Activated T-helper 1 cell treated with anti-CD3 and anti-CD28 coated beads, Interleukin-12 subunit alpha, Interleukin-12 subunit beta, Interleukin-2, Interleukin-4 antibody, amounts not matched to agents 30 ng/mL and 10 ng/mL and 1 ng/mL, durations not matched to agents 14 hours and 24 hours and 36 hours (primary cell): ENCODE measurements at places on chromosomes 5 and 9. TPM values are rescaled to one million over a fixed set of nuclear protein-coding genes. Genes with fewer than 3 reads are reported as not detected.

DNA sequence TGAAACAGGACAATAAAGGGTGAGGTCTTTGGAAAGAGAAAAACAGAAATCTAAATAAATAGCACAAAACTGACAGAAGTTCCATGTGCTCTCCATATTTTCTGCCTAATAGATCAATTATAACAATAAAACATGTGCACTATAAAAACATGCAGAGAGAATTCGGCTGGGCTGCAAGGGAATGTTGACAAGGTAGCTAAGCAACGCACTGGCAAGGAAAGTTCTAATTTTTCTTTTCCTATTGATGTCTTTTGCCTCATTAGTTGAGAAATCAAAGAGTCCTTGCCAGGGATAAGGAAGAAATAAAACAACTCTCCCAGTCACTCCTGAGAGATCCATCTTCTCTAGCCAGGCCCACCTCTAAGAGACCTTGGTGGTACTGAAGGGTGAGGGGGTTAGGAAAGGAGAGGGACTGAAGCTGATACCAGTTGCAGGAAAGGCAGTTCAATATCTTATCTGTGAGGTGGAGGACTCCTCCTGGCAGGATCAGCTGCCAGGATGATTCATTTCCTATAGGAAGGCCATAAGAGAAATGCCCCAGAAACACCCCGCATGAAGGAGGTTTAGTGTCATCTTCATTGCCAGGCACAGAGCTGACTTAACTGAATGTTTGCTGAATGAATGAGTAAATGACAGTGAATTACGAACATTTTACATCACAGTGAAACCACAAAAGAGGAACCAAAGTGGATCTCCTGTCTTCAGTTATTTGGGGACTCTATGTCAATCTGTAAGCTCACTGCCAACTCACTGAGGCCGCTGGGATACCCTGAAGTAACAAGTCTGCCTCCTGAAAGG is 63.7 kb upstream of the IFNK start:
- peaks cover 5% of the 10 kb centered on the region for H3K4me1 ChIP-seq
- H3K36me3 ChIP-seq: no peaks in the 10 kb centered on the region
- no peak overlapping the region for H3K4me3 ChIP-seq
- no peaks in the 10 kb centered on the region for H3K27me3 ChIP-seq

GRCh38 chr5:62197697-62198096 is 108.3 kb upstream of the KIF2A start:
- peaks cover 6% of the 10 kb centered on the region for H3K27me3 ChIP-seq
- DNase-seq: no peak
- no peaks in the 10 kb centered on the region for H3K4me1 ChIP-seq
- H3K27ac ChIP-seq: no peak overlapping the region
- H3K36me3 ChIP-seq: no peaks in the 10 kb centered on the region
- no peak overlapping the region for H3K4me3 ChIP-seq

- H3K36me3 ChIP-seq: no peaks in the 10 kb centered on the region
- peaks cover 44% of the 10 kb centered on the region for H3K4me1 ChIP-seq
- H3K4me3 ChIP-seq: peak overlapping the region; percentile 82
These were observed 5.9 kb upstream of the EGR1 start for GRCh38 chr5:138459311-138459933.

- H3K4me3 ChIP-seq: no peak overlapping the region
- H3K36me3 ChIP-seq: no peaks in the 10 kb centered on the region
- no peaks in the 10 kb centered on the region for H3K27me3 ChIP-seq
- H3K27ac ChIP-seq: no peak overlapping the region
- H3K4me1 ChIP-seq: no peaks in the 10 kb centered on the region
These were observed 30.0 kb upstream of the LPCAT1 start for GRCh38 chr5:1553539-1554409.

GRCh38 chr5:158773161-158773560 is 326.6 kb downstream of the EBF1 start:
- H3K27ac ChIP-seq: no peak overlapping the region
- no peak overlapping the region for H3K4me3 ChIP-seq
- H3K4me1 ChIP-seq: no peaks in the 10 kb centered on the region
- no peaks in the 10 kb centered on the region for H3K27me3 ChIP-seq
- DNase-seq: no peak

DNA sequence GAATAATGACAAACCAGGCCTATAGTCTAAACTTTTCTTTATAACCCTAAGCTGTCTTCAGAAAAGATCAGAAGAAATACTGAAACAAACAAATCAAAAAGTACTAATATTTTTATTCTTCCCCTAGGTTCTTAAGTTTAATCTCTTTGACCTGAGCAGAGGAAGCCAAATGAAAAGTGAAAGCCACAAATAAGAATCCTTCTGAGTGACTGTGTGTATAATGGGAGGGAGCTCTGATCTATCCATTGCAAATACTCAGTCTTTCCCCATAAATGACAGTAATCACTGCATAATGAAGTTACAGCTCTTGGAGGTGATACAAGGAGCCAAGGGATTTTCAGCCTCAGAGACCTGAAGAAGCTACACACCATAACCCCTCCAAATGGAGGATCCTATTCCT is 126.9 kb upstream of the ATP10B start:
- no peaks in the 10 kb centered on the region for H3K36me3 ChIP-seq
- no peak overlapping the region for H3K27ac ChIP-seq
- H3K4me1 ChIP-seq: no peaks in the 10 kb centered on the region
- no peak for DNase-seq
- H3K4me3 ChIP-seq: no peak overlapping the region

DNA sequence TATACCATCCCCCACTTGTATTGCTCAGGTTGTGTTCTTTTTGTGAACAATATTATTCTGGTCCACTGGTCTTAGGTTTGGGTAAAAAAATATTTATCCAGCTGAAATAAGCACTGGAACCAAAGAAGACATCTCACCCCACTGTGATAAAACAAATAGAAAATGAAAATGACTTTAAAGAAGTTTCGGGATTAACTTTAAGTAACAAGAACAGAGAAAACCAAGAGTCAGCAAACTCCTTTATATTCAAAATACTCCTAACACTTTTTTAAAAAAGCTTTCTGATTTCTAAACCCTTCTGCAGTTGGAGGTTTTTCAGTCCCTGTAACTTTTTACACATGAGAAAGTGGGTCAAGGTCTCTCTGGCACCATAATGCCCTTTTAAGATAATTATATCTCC is 273.9 kb upstream of the CDH10 start:
- no peak overlapping the region for H3K4me3 ChIP-seq
- no peak overlapping the region for H3K27ac ChIP-seq
- no peaks in the 10 kb centered on the region for H3K4me1 ChIP-seq
- no peaks in the 10 kb centered on the region for H3K36me3 ChIP-seq
- no peak for DNase-seq
- no peaks in the 10 kb centered on the region for H3K27me3 ChIP-seq

- H3K4me1 ChIP-seq: no peaks in the 10 kb centered on the region
- H3K4me3 ChIP-seq: no peak overlapping the region
- H3K27ac ChIP-seq: no peak overlapping the region
- peaks cover 4% of the 10 kb centered on the region for H3K27me3 ChIP-seq
- H3K36me3 ChIP-seq: no peaks in the 10 kb centered on the region
These were observed 76.5 kb downstream of the SH3PXD2B start for GRCh38 chr5:172377856-172378255.

GRCh38 chr5:135535820-135536801 is at the start of gene NEUROG1:
Gene NEUROG1, minus strand, starts transcription at chr5:135535964. Its CDS starts 274 bp downstream, at chr5:135535690.
- no peak within 1 kb of the TSS for H3K4me3 ChIP-seq
- no peak within 1 kb of the TSS for H3K27ac ChIP-seq
- H3K4me1 ChIP-seq: no peaks in the 10 kb centered on the region
- H3K27me3 ChIP-seq: peaks cover 83% of the 10 kb centered on the region
- DNase-seq: no peak

DNA sequence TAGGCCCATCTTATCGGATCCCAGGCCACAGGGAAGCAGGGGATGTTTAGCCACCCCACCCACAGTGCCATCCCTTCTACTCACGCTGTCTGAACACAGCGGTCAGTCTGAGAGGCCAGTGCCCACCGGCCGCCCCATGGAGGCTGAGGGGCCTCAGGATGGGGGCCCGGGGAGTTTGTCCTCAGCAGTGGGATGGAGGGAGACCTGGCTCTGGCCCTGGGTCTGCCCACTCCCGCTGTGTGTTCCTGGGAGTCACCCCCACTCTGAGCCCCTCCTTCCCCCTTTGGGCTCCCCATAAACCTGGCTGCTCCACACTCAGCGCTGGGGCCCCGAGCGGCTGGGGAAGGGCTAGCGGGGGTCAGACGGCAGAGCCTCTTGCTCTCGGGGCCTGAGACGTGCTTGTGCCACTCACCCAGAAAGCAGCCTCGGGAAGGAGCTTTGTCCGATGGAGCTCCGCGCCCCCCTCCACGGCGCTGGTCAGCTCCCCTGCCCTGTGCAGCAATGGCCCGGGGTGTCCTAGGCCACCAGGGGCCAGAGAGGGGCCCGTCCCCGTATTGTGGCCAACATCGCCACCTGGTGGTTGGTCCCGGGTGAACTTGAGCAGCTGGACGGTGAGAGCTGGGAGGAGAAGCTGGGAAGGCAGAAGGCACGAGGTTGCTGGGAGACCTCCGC is 10.9 kb upstream of the LAMC3 start:
- H3K4me3 ChIP-seq: no peak overlapping the region
- H3K4me1 ChIP-seq: no peaks in the 10 kb centered on the region
- no peaks in the 10 kb centered on the region for H3K27me3 ChIP-seq

- no peaks in the 10 kb centered on the region for H3K4me1 ChIP-seq
- H3K27me3 ChIP-seq: peaks cover 21% of the 10 kb centered on the region
- no peak for DNase-seq
- H3K4me3 ChIP-seq: no peak overlapping the region
- no peaks in the 10 kb centered on the region for H3K36me3 ChIP-seq
- H3K27ac ChIP-seq: no peak overlapping the region
These were observed 139.7 kb downstream of the LRRC70 start for GRCh38 chr5:62718324-62718723.

DNA sequence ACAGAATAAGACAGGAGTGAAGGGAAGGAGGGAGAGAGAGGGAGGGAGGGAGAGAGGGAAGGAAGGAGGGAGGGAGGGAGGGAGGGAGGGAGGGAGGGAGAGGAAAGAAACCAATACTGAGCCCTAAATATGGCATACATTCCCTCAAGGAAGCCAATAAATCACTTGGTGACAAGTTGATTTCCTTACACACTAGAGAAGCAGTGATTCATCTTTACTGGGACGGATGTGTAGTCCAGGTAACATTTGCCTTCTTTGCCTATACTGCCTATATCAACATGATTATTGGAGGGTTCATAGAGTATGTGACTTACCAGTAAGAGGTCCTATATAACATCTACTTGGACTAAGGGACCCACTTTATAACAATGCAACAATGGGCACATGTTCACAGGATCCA is 83.2 kb downstream of the TRIM36 start:
- no peak overlapping the region for H3K4me3 ChIP-seq
- H3K27me3 ChIP-seq: peaks cover 12% of the 10 kb centered on the region
- no peaks in the 10 kb centered on the region for H3K36me3 ChIP-seq
- no peaks in the 10 kb centered on the region for H3K4me1 ChIP-seq

GRCh38 chr9:81312346-81312745 is 377.0 kb downstream of the TLE1 start:
- H3K4me3 ChIP-seq: no peak overlapping the region
- DNase-seq: no peak
- no peaks in the 10 kb centered on the region for H3K36me3 ChIP-seq
- no peaks in the 10 kb centered on the region for H3K27me3 ChIP-seq
- H3K4me1 ChIP-seq: no peaks in the 10 kb centered on the region
- H3K27ac ChIP-seq: no peak overlapping the region

- H3K36me3 ChIP-seq: no peaks in the 10 kb centered on the region
- no peak for DNase-seq
- no peak overlapping the region for H3K4me3 ChIP-seq
- H3K27me3 ChIP-seq: peaks cover 17% of the 10 kb centered on the region
These were observed 62.6 kb downstream of the PLAC8L1 start for GRCh38 chr5:146042628-146043279.

- H3K36me3 ChIP-seq: peaks cover 44% of the 10 kb centered on the region
- H3K4me1 ChIP-seq: peaks cover 23% of the 10 kb centered on the region
- no peaks in the 10 kb centered on the region for H3K27me3 ChIP-seq
- H3K4me3 ChIP-seq: no peak overlapping the region
- no peak for DNase-seq
These were observed 59.6 kb downstream of the SPTLC1 start for GRCh38 chr9:92055624-92056023.

- H3K4me1 ChIP-seq: peaks cover 45% of the 10 kb centered on the region
- H3K27ac ChIP-seq: no peak overlapping the region
- no peaks in the 10 kb centered on the region for H3K27me3 ChIP-seq
- no peak overlapping the region for H3K4me3 ChIP-seq
- no peak for DNase-seq
These were observed 79.3 kb downstream of the ST8SIA4 start for GRCh38 chr5:100823812-100824211.

GRCh38 chr5:14700478-14701436 is 36.2 kb downstream of the OTULIN start:
- no peak for DNase-seq
- no peaks in the 10 kb centered on the region for H3K27me3 ChIP-seq
- peaks cover 66% of the 10 kb centered on the region for H3K36me3 ChIP-seq
- H3K4me1 ChIP-seq: peaks cover 75% of the 10 kb centered on the region
- no peak overlapping the region for H3K4me3 ChIP-seq

DNA sequence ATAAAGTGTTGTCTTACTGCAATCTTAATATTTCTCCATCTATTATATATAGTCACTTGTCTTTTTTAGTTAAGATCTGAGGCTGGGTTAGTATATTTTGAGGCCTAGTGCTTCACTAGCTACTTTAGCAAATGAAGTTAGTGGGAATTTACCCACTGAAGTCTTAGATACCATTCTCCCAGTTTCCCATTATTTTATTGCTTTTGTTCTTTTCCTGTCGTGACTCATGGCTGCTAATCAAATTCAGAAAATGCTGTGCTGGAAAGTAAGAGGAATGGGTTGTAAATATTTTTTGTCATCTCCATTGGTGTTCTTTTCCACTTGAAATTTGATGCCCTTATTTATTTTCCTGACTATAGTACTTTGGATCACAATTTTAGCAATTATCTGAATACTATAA is 14.2 kb downstream of the TCERG1 start:
- H3K4me1 ChIP-seq: peaks cover 25% of the 10 kb centered on the region
- H3K27ac ChIP-seq: no peak overlapping the region
- H3K27me3 ChIP-seq: no peaks in the 10 kb centered on the region
- peaks cover 42% of the 10 kb centered on the region for H3K36me3 ChIP-seq
- H3K4me3 ChIP-seq: no peak overlapping the region

DNA sequence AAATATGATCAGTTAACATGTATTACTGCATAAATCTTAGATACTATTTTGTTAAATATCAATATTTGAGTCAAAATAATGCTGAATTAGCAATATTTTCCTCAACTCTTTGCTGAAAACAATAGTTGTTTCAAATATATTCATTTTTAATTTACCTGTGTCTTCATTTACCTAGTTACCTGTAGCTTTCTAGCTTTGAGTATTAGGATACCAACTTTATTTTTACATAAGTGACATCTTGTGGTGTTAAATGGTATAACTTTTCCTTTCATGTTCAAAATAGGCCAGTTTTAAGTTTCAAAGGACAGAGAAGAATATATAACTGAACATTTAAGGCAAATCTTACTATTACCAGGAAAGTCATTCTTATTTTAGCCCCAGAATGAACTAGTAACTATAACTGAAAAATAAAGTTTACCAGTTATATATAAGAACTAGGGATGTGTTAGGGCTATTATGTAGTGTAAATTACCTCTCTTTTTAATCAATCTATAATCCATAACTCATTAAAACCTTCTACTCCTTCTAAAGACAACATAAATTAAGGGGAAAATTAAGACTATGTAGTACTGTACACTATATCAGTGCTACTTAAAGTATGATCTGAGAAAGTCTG is 25.3 kb downstream of the AP3B1 start:
- no peak overlapping the region for H3K27ac ChIP-seq
- H3K36me3 ChIP-seq: peaks cover 13% of the 10 kb centered on the region
- no peaks in the 10 kb centered on the region for H3K4me1 ChIP-seq

- DNase-seq: no peak
- no peak overlapping the region for H3K27ac ChIP-seq
- H3K27me3 ChIP-seq: no peaks in the 10 kb centered on the region
- H3K4me3 ChIP-seq: no peak overlapping the region
- H3K4me1 ChIP-seq: no peaks in the 10 kb centered on the region
These were observed 110.1 kb upstream of the IRX2 start for GRCh38 chr5:2861605-2862004.

Gene VAV2
- 5.4 and 5.8 TPM in 2 replicates for total RNA-seq

Gene IL5
- 1.5 and 2.2 TPM in 2 replicates for total RNA-seq

Gene KCNN2
- not detected in 2 replicates for total RNA-seq

Gene TSC1
- 30.2 and 34.8 TPM in 2 replicates for total RNA-seq

Gene PCSK5
- total RNA-seq: 3.3 and 3.7 TPM in 2 replicates
